ENCODE measurements at places on chromosomes 4 and X.

- no peak for DNase-seq
Measured at GRCh38 chrX:53323196-53323595, 41.8 kb upstream of the IQSEC2 start.

GRCh38 chrX:13051529-13052172, 7.2 kb upstream of the FAM9C start:
- no peak for DNase-seq

GRCh38 chrX:67892401-67892800, 348.6 kb downstream of the AR start:
- no peak for DNase-seq

DNA sequence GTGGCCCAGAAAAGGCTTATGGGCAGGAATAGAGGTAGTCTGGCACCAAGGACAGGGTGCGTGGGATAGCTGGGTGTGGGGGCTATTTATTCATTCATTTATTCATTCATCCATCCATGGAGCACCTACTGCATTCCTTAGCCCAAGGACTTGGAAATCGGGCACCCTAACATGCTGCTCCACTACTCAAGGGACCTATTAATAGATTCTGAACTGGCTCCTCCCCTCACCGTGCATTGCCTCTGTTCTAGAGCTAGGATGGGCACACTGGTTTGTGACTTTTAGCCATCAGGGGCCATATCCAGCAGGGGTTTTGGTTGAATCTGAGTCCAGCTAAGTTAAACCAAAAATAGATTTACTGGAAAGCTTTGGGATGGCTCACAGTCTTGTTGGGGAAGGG, 30.6 kb upstream of the PJA1 start:
- no peak for DNase-seq

DNA sequence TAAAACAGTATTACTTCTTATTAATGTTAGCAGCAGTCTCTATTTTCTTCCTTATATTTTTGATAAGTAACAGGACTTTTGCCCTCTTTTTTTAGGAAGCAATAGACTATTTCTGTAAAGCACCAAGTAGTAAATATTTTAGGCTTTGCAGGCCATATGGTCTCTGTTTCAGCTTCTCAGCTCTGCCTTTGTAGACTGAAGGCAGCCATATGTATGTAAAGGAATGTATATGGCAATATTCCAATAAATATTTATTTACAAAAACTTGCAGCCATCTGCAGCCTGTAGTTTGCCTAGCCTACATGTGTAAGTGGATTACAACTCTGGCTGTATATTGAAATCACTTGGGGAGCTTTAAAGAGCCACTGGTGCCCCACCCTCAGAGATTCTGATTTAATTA, 15.0 kb downstream of the RADX start:
- DNase-seq, result no peak

All from NCI-H524 treated with DMSO at 0.1 percent for 48 hours (cell line).